Pericardium fibroblast (primary cell): ENCODE measurements at places on chromosomes 3 and 15. TPM values are rescaled to one million over a fixed set of nuclear protein-coding genes. Genes with fewer than 3 reads are reported as not detected.

Gene TLR9
- total RNA-seq: under 0.01 TPM in 1 of 2 replicates, not detected in the other

Gene GRK7
- total RNA-seq: not detected in 2 replicates

Gene ARHGEF3
- 6.3 and 7.3 TPM in 2 replicates for total RNA-seq

Gene CX3CR1
- total RNA-seq: not detected in 2 replicates

Gene PLA2G4D
- not detected in 2 replicates for total RNA-seq

Gene OXTR
- 0.34 and 4.2 TPM in 2 replicates for total RNA-seq

Gene HAUS2
- total RNA-seq: 13.5 and 27.2 TPM in 2 replicates

Gene PRR23C
- total RNA-seq: not detected in 2 replicates

Gene CTXN2
- total RNA-seq: not detected in 2 replicates

Gene SLC28A1
- not detected in 2 replicates for total RNA-seq
